ENCODE measurements at places on chromosomes 16 and 17. TPM values are rescaled to one million over a fixed set of nuclear protein-coding genes. Genes with fewer than 3 reads are reported as not detected.

Gene ATAD5
- 33.3 TPM for total RNA-seq

Gene SMG1
- 96.7 TPM for total RNA-seq

Gene HS3ST6
- total RNA-seq: not detected

Gene KRTAP4-5
- total RNA-seq: not detected

Gene MPHOSPH6
- 34.8 TPM for total RNA-seq

Gene TIGD7
- 3.8 TPM for total RNA-seq

GRCh38 chr16:75811020-75811634 lies 84.8 kb upstream of the CPHXL start:
- no peak for DNase-seq

GRCh38 chr16:4891097-4891885 lies 44.0 kb downstream of the UBN1 start:
- DNase-seq: no peak

- DNase-seq: no peak
Measured at GRCh38 chr16:12542818-12543699, 260.6 kb downstream of the CPPED1 start.

DNA sequence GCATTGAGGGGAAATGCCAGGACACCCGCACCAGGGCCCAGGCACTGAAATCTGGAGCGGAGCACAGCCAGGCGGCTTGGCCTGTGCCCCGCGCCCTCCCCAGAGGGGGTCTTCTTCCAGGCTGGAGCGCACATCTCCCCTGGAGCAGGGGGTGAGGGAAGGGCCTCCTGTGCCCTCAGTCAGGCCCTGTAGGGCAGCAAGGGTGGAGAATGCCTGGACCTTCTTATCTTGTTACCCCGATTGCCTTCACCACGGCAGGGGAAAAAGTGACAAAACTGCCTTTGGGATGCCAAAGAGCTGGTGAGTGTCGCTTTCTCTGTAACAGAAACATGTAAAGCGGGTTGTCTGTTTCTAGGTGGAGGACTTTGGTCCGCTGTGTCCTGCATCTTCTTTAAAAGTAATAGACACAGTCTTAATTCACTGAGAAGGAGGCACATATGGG lies 48.3 kb upstream of the BAHCC1 start:
- no peak for DNase-seq

DNA sequence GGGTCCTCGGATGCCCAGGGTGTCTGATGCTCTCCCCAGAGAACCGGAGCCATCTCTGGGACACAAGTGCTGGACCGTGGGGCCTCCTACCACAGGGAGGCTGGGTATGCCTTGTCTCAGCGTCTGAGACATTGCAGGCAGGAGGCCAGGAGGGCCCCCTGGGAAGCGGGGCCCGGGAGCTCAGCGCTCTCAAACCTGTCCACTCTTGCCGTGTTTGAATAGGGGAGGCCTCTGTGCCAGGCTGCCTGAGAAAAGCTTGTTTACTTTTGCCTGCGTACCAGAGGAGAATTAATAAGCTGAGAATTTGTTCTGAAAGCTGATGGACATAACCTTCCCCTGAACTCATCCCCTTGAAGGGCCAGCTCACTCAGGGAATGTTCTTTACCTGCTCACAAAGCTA lies 163.8 kb downstream of the NTN1 start:
- no peak for DNase-seq

DNA sequence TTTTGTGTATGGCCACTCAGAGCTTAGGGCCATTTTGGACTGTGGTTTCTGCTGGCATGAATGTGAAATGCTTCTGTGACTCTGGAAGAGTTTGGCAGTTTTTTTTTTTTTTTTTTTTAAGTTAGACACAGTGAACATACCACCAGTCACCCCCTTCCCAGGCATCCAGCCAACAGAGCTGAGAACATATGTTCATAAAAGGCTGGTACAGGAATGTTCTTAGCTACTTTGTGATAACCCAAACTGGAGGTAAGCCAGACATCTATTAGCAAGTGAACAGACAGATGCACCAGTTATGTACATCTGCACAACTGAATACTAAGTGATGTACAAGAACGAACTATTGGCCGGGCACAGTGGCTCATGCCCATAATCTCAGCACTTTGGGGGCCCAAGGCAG lies 92.7 kb downstream of the ABCC1 start:
- DNase-seq: no peak

DNA sequence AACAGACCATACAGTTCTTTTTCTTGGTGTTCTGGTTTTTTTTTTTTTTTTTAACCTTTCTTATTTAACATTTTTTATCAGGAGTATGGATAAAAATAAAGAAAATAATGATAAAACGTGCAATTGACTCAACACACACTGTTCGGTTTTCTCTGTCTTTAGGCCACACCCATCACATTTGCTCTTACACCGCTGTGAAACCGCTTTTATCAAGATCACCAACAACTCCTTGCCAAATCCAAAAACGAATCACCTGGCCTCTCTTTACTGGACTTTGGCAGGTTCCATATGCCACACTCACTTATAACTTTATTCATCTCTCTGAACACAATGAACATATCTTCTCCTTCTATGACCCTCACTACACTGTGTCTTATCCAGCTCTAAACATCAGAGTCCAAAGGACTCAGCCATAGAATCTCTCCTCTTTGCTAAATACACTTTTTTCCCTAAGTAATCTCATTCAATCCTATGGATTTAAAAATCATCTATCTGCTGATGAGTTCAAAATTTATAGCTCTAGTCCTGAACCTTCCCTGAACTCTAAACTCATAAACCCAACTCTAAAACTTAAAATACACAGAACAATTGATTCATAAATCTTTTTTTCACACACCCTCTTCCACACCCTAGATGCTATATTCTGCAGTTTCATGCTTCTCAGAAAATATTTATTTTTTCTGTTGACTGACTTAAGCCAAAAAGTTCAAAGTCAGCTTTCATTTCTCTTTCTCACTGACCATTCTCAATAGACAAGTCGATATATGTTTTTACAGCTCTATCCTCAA lies 800.6 kb upstream of the SOX9 start:
- no peak for DNase-seq

- no peak for DNase-seq
Measured at GRCh38 chr17:79355165-79355564, 255.7 kb downstream of the RBFOX3 start.

GRCh38 chr16:19066988-19067348 lies 446 bp upstream of the COQ7 start:
- DNase-seq: no peak

DNA sequence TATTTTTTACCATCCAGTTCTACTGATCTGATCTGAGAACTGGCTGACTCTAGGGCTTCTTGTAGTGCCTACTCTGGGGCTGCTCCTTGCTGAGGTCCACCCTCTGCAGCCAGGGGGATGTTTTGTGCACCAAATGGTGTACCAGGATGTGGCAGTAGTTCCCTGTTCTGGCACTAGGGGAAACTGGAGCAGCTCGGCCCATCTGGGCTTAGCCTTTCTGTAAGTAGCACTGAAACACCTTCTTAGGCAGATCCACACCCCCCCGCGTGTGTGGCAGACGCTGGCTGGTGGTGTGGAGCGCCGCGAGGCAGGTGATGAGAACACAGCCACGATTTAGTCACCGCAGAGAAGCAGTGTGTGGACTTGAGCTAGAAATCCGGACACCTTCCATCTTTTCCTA lies 17.0 kb downstream of the DUSP14 start:
- DNase-seq: peak; percentile 28

DNA sequence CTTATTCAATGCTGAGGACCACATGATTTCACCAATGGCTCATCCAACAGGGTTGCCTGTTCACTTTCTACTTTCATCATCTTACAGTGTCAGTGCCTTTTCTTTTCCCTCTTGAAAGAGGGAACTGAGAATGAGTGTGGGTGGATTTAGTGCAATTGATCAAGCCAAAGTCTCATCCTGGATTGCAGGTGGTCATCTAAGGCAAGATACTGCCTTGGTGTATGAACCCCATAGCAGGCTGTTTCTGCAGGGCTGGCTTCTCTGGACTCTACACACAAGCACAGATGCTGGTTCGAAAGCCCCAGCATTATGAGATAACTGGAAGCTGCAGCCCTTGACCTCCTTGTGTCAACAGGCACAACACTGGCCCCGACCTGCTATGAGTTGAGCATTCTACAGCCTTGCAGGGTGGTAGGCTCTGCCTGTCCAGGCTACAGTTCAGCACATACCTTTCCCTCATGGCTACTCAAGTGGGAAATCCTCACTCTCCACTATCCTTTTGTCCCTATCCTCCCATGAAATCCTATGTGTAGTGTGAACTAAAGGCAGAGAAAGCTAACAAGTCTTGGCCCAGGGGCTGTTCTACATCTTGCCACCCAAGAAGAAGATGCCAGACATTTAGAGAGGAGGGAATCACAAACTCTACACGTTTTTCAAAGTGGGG lies 358.7 kb downstream of the SLC39A11 start:
- DNase-seq: no peak

- DNase-seq: no peak
Measured at GRCh38 chr16:9152649-9153501, 61.4 kb downstream of the HAPSTR1 start.

DNA sequence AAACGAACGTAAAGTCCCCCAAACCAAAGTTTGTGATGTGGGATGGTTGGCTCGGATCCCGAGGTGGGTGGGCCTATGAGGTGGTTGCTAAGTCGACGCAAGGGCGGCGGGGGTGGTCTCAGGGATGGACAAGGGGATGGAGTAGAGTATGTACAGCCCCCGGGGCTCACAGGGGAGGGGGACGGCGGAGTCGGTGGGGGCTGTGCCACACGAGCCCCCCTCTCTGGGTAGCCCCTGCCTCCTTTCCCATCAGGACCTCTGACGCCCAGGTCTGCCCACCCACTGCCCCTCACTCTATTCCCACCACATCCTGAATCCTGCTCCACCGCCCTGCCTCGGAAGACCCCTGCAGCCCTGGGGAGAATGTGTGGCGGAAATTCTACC lies 15.2 kb downstream of the IL34 start:
- no peak for DNase-seq

GRCh38 chr17:9658593-9659211 lies 13.4 kb downstream of the USP43 start:
- no peak for DNase-seq

GRCh38 chr17:163514-164098 lies 17.8 kb downstream of the DOC2B start:
- DNase-seq: no peak

DNA sequence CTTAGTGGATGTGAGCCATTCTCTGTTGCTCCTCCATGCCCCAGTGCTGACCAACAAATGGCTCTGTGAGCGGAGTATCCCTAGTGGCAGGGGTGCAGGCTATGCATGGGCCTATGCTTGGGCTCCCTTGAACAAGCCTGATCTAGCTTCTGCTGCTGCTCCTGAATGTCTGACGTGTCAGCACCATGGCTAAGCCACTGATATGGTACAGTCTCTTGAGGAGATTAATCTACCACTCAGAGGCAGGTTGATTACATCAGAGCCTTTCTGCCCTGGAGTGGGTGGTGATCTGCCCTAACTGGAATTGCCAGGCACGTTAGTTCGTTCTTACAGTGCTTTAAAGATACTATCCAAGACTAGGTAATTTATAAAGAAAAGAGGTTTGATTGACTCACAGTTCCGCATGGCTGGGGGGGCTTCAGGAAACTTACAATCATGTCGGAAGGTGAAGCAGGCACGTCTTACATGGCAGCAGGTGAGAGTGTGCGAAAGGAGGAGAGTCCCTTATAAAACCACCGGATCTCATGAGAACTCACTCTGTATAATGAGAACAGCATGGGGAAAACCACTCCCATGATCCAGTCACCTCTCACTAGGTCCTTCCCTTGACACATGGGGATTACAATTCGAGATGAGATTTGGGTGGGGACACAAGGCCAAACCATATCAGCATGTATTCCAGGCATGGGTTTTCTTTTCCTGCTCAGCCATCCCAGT lies 41.5 kb upstream of the B4GALNT2 start:
- no peak for DNase-seq

- no peak for DNase-seq
Measured at GRCh38 chr16:2210009-2210332, 692 bp downstream of the BRICD5 start.

DNA sequence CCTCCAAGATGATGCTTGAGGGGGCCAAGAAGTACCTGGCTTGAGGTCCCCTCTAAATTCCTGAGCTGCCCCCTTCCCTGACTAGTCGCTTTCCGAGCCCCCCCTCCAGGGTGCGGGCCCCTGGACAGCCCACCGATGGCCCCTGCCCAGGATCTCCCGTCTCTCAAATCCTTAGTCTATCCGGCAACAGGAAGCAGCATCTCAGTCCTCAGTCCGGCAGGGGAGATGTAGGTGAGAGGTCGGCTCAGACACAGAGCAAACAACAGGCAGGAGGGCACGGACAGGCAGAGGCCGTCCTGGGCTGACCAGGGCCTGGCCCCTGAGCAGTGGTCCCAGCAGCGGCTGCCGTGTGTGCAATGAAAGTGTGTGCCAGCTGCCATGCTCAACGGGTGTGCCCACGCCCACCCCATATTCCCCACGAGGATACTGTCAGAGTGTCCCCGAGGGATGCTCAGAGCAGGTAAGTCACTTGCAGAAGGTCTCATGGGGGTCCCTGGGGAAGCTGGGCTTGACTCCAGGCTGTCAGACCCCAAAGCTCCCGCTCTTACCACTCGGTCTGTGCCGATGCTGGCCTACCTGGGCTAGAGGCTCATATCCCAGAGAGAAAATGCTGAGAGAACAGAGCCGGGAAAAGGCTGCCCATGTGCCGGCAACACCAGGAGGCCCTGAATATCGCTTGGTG lies 7.2 kb downstream of the SLC43A2 start:
- no peak for DNase-seq

GRCh38 chr17:83125515-83126274 lies 46.3 kb downstream of the METRNL start:
- DNase-seq: peak; percentile 38

GRCh38 chr16:16960785-16961184 lies 510.0 kb downstream of the XYLT1 start:
- no peak for DNase-seq

- no peak for DNase-seq
Measured at GRCh38 chr17:73334771-73335513, 23.1 kb upstream of the CDC42EP4 start.

GRCh38 chr16:12321311-12321842 lies 344.8 kb downstream of the SNX29 start:
- DNase-seq: no peak

- DNase-seq: no peak
Measured at GRCh38 chr16:78639775-78640174, 540.3 kb downstream of the WWOX start.
